Stimulated activated CD8-positive, alpha-beta memory T cell treated with anti-CD3 and anti-CD28 coated beads, Interleukin-7, amount 100 ng/mL, for 24 hours (primary cell): ENCODE measurements at places on chromosomes 3 and 15.

DNA sequence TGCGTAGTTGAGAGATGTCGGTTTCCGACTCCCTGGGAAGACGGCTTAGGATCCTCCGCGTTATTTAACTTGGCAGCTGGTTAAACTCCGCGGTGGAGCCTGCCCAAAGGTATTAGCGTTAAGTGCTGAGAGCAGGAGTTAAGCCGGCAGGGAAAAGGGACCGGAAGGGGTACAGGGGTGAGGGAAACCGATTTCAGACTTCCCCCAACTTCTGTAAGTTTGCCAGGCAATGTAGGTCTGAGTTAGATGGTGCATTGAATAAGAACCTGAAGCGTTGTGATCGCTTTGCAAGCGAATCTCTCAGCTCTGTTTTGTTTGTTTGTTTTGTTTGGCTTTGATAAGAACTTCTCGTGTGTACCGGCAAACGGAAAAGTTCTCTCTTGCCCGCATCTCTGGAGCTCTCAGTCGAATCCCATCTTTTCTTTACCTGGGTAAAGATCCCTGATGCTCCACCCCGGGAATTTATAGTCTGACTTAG, 6.0 kb upstream of the FEZF2 start:
- no peak for DNase-seq

DNA sequence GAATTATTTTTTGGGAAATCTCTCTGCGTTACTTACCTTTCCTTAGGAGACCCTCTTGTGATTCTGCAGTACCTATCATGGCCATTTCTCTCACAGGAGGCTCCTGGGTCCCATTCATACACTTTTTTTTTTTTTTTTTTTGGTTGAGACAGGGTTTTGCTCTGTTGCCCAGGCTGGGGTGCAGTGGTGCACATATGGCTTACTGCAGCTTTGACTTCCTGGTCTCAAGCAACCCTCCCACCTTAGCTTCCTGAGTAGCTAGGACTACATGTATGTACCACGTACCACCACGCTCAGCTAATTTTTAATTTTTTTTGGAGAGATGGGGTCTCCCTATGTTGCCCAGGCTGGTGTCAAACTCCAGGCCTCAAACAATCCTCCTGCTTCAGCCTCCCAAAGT, 36.1 kb downstream of the TRAK1 start:
- no peak for DNase-seq

DNA sequence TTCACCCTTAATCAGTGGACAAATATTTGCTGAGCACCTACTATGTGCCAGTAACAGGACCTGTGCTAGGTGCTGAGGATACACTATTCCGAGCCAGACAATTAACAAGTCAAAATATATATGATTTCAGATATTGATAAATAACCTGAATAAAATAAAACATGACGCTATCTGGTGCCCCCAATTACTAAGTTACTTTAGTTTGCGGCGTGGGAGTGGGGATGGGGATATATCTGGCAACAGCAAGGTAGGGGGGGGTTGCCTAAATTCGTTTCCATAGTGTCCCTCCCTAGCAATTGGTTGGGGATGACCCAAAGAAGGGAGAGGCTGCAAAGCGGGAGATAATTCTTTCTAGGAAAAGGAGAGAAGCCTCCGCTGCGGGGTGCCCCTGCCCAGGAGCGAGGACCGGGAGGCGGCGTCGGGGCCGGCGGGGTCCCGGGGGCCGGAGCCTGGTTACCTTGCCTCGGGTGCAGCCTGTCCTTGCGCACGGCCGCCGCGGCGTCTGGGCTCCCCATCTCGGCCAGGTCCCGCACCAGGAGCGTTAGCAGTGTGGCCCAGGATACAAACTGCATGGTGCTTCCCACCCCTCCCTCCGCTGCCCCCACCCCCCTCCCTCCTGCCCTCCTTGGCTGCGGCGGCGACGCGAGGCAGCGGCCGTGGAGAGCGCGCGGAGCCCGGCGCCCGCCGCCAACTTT, 567 bp downstream of the ADAMTS9 start:
- no peak for DNase-seq

DNA sequence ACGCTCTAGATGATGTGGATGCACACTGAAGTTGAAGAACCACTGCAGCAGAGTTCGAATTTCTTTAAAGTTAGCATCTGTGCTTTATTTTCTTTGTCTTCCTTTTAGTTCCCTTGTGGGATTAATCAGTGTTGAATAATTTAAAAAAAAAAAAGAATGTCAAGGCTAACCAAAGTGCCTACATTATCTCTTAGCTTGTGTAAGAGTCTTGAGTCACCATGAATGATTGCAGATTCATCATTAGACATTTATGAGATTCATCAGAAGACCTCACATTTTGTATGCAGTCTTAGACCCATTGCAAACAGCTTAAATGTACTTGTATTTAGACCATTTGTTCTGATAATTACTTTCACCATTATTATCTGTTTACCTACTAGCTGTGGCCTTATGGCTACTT, 182.2 kb downstream of the FNDC3B start:
- no peak for DNase-seq

GRCh38 chr3:18656410-18656809, 231.3 kb upstream of the SATB1 start:
- DNase-seq, result no peak

GRCh38 chr3:195210266-195210973, 60.5 kb downstream of the XXYLT1 start:
- no peak for DNase-seq

GRCh38 chr3:180630371-180630770, 28.4 kb downstream of the TTC14 start:
- DNase-seq, result no peak

DNA sequence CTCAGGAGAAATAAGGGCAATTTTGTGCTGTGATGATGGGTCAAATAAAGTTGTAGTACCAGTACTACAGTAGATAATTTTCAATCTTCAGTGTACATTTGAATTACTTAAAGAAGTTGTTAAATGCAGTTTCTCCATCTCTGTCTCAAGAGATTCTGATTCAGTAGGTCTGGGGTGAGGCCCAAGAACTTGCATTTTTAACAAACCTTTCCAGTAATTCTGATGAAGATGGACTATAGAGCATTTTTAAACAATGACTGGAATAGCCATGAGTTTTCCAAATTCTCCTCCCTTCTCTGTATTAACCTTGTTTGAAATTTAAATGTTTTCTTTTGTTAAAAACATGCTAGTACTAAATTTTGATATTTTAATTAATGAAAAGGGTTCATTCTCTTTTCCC, 127.0 kb upstream of the CD96 start:
- no peak for DNase-seq

DNA sequence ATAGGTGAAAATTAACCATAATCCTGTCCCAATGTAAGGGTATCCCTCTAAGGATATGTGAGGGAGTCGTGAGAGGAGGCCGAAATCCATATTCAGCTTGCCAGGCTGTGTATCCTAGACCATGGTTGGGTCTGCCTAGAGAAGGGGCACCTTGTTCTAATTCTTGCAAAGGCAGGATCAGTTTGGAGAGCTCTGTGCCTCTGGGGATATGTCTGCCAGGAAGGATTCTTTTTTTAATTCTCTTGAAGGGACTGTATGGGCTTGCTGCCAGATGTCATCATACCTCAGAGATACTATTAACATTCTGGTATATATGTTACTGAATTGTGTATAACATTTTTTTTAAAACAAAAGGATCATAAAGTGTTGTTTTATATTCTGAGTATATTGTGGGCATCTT, 2.4 kb downstream of the ATP1B3 start:
- DNase-seq, result no peak

DNA sequence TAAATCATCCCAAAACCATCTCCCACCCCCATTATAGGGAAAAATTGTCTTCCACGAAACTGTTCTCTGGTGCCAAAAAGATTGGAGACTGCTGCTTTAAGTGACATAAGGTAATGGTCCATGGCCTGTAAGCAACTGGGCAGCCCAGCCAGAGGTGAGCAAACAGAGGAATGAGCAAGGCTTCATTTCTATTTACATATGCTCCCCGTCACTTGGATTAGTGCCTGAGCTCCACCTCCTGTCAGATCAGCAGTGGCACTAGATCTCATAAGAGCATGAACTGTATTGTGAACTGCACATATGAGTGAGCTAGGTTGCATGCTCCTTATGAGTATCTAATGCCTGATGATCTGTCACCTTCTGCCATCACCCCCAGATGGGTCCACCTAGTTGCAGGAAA, 1159.8 kb upstream of the ALCAM start:
- no peak for DNase-seq

- DNase-seq, result no peak
These were observed 76.0 kb upstream of the ATP10A start for GRCh38 chr15:25939122-25939521.

GRCh38 chr15:50753463-50753862, 12.0 kb downstream of the SPPL2A start:
- DNase-seq, result no peak

- DNase-seq, result no peak
These were observed 30.2 kb upstream of the LEKR1 start for GRCh38 chr3:156795890-156796481.

DNA sequence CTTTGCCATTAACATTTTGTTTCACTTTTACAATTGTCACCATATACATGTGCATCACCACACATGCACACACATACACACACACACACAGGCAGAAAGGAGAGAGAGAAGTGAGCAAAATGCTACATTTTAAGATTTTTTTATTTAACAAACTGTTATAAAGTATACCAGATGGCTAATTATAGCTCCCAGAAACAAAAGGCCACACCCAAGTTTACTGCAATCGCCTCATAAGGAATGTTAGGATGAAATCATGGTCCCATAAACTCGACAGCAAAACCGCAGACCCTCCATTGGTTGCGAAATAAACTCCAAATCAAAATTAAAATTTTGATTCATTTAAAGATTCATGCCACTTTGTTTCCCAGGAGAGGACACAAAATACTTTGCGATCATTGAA, 16.1 kb upstream of the C15orf61 start:
- no peak for DNase-seq

DNA sequence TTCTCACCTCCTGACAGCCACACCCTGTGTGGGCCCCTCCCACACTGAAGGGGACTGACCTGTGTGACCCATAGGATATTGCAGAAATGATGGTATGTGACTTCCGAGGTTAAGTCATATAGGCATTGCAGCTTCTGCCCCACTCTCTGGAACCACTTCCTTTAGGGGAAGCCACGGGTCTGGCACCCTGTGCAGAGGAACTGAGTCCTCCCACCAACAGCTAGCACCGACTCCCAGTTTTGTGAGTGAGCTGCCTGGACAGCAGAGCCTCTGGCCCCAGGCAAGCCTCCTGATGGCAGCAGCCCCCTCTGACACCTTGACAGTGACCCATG, 24.6 kb upstream of the SLC6A6 start:
- DNase-seq, result peak; percentile 7

DNA sequence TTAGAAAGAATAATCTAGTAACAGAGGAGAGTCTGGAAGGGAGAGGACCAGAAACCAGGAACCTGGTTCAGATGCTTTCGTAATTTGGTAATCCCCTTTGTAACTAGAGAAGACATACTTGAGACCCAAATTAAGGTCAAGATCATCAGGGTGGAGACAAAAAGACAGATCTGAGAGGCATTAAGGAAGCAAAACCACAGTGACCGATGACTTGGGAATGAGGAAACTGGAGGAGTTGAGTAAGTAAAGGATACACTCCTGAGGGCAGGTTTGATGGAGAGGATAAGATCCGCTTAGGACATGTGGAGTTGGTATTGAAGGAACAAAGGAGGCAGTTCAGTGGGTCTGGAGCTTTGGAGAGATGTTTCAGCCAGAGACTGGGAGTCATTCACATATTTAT, 23.6 kb upstream of the BCL2A1 start:
- DNase-seq, result no peak

GRCh38 chr15:64344651-64345294, 11.2 kb downstream of the CSNK1G1 start:
- no peak for DNase-seq

DNA sequence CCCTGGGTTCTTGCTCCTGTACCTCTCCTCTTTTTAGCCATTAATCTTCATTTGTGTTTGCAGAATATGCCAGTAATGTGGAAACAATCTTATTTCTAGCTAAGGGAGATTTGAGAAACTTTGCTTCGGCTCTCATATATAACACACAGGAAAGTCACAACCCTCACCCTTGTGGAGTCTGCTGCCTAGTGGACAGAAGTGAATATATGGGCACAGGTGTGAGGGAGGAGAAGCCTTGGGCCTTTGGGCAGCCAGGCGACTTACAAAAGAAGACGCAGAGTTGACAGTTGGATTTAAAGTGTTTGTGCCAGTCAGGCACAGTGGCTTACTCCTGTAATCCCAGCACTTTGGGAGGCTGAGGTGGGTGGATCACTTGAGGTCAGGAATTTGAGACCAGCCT, 181.8 kb upstream of the TBL1XR1 start:
- DNase-seq, result no peak

GRCh38 chr15:23877502-23878412, 190.7 kb upstream of the NDN start:
- DNase-seq, result no peak

DNA sequence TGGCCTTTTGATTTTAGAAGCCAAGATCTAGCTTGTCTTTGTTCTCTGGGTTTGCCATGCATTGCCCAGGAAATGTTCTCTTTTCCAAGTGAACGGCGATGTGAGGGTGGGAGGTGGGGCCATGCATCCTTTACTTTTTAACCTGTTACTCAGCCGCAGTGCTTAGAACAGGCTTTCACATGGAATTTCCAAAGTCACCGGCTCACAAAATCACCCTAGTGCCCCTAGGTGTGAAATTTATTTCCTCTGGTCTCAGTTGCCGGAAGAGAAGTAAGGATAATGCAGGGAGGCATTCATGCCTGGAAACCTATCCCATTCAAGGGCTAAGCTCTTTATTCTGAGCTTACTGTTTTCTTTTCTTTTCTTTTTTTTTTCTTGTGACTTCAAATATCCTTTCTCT, 93.2 kb downstream of the CACNA2D3 start:
- DNase-seq, result no peak

GRCh38 chr3:102378216-102378615, 56.6 kb upstream of the ZPLD1 start:
- DNase-seq, result no peak

- DNase-seq, result no peak
These were observed 56.9 kb downstream of the TIGIT start for GRCh38 chr3:114350690-114351089.

- DNase-seq, result no peak
These were observed 227.6 kb downstream of the KLF13 start for GRCh38 chr15:31554261-31554660.

- DNase-seq, result no peak
These were observed at the start of gene CD86 for GRCh38 chr3:122055215-122055614. Gene CD86 (plus strand): TSS chr3:122055362. CDS start chr3:122055490, 128 bp downstream.

- no peak for DNase-seq
These were observed 73.2 kb downstream of the TLE3 start for GRCh38 chr15:70024521-70024920.

GRCh38 chr15:89783861-89784685, 7.9 kb downstream of the MESP2 start:
- DNase-seq, result no peak

- no peak for DNase-seq
These were observed 6.1 kb downstream of the VWA5B2 start for GRCh38 chr3:184235381-184236032.

DNA sequence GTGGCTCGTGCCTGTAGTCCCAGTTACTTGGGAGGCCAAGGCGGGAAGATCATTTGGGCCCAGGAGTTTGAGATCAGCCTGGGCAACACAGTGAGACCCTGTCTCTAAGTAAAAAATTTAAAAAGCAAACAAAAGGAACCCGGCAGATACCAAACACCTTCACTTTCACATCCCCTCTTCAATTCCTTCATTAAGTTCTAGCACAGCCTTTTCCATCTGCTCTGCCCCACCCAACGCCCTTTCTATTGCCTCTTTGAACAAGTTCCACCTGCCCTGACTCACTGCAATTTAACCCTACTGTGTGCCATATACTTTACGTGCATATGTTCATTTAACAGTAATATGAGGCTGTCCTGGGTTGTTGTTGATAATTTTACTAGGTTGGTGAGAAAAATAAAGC, 12.4 kb upstream of the SPG11 start:
- DNase-seq, result no peak
